Foreskin fibroblast (primary cell): ENCODE measurements at places on chromosomes 3 and 15.

DNA sequence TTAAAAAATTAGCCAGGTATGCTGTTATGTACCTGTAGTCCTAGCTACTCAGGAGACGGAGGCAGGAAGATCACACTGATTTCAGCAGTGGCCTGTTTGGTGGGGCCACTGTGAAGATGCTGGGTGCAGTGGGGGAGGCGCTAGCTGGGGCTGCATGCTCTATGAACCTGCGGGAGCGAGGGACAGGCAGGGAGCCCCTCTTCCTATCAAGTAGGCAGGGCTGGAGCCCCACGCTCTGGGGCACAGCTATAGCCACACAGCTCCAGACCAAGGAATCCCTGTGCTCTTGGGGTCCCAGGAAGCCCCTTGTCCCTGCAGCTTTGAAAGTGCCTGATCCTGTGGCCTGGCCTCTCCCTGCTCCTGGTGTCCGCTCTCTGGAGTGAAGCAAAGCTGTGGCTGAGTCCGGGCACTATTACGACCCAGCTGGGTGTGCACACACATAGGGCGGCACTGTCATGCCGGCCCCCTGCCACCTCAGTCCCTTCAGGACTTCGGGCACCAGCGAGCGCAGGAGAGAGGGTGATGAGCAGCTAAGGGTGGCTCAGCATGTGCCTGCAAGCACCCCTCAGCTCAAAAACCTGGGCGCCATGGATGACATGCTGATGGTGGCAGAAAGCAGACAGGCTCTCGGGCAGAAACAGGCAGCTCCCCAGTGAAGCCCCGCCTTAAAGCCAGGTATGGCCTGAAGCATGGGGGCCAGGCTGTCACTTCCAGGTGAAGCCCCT, 262.6 kb downstream of the TBC1D5 start:
- DNase-seq = no peak

DNA sequence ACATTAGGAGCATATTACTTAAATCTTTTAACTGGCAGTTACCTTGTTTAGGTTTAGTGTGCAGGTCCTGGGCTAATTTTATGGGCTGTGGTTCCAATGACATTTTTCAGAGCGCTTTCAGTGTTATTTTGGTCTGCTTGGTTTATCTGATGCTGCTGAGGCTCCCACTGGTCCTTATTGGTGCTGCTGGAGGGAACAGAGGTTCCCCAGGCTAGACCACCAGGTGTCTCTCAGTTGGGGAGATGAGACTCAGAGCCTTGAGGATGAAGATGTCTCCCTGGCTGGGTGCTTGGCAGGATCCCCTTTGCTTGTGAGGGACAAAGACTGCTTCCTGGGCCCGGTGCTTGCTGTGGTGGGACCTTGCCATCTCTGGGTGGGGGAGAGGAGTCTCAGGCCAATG, 28.3 kb upstream of the TASOR start:
- no peak for DNase-seq

- DNase-seq = no peak
Measured at GRCh38 chr15:66644000-66644787, 57.8 kb upstream of the SMAD6 start.

- DNase-seq = no peak
Measured at GRCh38 chr3:23086331-23086730, 116.8 kb upstream of the UBE2E2 start.

DNA sequence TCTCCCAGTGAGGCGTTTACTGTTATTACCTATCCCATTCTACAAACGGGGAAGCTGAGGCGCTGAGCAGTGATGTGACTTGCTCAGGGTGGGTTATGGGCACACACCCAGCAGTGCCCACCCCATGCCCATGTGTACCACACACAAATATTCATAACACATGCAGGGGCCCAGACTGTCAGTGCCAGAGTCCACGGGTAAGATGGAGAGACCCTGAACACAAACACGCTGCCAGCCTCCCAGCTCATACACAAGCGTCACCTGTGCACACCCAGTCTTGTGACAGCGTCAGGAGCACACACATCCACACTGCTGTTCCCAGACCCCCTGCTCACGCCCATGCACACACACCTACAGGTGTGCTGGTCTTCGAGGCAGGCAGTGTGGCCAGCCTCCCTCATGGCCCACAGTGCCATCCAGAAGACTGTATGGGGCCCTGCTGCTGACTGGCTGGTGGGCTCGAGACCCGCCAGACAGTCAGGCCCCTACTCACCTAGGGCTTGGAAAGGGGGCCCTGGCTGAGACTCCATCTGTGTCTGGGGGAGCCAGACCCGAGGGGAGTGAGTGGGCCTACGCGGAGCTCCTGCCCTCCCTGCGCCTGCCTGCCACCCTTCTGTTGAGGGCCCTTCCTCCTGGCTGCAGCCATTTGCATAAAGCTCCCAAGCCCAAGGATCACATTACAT, 39.4 kb downstream of the DNAJB8 start:
- no peak for DNase-seq
